ENCODE measurements at places on chromosomes 6 and 20.

DNA sequence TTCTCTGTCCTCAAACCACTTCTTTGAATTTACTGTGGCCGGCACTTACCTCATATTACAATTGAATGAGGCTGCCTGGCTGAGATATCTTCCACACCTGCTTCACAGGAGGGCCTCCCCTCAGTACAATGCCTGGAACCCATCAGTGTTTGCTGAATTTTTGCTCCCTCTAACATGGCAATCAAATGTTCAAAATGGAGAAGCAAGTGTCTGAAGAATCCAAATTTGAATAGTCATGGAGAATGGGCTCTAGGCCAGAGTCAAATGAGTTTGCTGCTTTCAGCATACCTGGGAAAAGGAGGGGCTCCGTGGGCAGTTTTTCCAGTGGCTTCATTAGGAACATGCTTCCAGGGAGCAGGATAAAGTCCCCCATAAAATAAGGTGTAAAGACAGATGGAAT, 564.8 kb downstream of the UTRN start:
- no peak for DNase-seq

GRCh38 chr20:50339466-50339901, 148.9 kb downstream of the CEBPB start:
- DNase-seq = no peak

GRCh38 chr6:144769142-144769541, 484.0 kb downstream of the UTRN start:
- no peak for DNase-seq

GRCh38 chr6:6723921-6724538, 135.5 kb downstream of the LY86 start:
- DNase-seq = no peak

DNA sequence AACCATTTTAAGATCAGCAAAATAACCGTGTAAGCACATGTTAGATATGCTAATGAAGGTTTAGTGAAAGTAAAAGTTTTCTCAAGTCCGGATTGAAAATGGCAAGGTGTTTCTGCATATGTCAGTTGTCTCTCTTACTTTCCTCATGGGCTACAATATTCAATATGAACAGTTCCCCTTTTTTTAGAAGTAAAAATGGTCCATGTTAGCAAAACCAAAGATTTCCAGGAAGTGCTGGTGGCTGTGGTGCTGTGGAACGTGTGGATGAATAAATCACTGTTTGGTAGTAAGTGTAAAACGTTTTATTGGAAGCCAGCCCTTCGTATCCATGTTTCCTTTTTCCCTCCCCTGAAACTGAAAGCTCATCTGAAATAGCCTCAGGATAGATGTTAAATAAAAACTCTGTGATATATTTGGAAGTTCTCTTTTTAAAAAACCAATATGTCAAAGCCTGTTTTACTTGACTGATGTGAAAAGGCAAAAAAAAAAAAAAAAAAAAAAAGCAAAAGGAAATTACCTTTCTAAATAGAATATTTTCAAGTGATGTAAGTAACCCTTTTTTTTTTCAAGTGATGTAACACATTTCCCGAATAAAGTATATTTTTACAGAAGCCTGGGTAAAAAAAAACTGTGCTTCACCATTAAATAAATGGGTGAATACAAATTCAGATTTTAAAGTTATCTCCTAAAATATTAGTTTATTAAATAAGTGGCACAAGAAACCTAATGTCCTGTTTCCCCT, 41.9 kb downstream of the PLEKHG1 start:
- no peak for DNase-seq

GRCh38 chr6:33983721-33984465, 162.0 kb downstream of the GRM4 start:
- no peak for DNase-seq

GRCh38 chr6:125444006-125444923, 142.5 kb upstream of the HDDC2 start:
- no peak for DNase-seq

DNA sequence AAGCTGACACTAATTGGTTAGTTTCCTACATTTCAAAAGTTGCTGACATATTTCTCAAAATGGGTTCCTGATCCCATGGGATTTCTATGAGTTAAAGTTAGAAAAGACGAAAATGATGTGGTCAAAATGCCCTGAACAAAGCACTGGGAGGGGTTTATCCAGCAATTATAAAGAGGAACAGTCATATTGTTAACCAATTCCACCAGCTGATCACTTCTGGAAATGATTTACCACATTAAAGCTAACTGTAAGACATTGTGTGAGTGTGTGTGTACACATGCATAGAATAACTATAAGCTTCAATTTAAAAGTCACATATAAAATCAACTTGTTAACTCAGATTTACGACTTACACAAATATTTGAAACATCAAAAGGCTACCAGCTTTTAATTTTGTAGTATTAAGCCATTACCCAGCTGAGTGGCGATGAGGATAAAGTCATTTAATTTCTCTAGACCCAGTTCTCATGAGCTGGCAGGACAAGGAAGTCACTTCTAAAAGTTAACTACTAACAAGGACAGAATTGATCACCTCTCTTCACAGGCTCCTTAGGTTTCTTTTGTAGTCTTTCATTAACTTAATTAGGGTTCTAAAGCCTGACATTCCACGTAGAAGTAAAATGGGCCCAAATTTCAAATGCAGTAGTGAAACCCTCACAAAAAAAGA, 40.4 kb downstream of the MAN1A1 start:
- no peak for DNase-seq

DNA sequence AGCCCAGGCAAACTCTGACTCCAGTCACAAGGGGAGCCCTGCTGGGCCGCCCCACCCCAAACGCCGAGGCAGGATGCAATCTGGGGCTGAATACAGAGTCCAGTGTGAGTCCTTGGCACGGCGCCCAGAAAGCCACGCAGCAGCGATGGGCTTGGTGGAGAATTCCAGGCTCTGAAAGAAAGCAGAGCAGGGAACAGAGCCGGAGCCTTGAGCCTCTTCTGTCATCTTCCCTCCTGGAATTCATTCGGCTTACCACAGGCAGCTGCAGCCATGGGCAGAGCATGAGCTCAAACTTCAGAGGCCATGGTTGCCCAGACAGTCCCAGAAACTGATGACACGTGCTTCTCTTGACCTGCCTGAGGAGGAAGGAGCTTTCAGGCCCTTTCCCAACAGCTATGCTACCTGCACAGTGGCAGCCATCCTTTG, 441.1 kb upstream of the JARID2 start:
- no peak for DNase-seq

DNA sequence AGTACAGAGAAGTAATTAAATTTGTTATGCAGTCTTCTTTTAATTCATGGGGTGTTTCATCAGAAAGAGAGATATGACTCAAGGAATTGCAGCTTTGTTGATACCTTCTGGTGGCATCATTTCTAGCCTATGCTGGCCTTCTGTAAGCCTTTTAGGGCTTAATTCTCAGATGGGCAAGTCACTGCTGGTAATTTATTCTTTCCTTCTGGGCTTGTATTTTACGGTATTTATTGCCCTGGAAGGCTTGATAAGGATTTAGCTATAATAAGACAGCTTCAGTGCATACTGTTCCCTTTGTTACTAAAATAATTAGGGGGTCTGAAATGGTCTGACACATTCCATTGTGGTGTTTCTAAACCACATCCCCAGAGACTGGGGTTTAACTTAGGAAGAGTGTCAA, 57.9 kb upstream of the EMILIN3 start:
- no peak for DNase-seq

DNA sequence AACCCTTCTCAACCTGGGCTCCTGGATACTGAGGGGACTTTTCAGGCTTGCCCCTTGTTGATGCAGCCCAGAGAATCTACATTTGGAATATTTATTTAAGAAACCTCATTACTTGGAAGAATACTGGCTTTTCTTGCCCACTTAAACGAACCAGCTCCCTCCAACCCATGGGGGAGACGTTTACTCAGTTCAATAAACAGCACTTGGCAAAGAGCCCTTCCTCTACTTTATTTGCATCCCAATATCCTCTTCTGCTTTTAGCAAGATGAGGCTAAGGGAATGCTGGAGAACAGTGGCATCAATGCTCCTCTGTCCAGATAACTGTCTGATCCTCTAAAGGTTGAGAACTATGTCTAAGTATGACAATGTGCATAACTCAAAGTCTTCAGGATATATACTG, 22.2 kb downstream of the PTPRK start:
- DNase-seq = no peak

- no peak for DNase-seq
These were observed 40.9 kb downstream of the OVOL2 start for GRCh38 chr20:18016772-18017171.

DNA sequence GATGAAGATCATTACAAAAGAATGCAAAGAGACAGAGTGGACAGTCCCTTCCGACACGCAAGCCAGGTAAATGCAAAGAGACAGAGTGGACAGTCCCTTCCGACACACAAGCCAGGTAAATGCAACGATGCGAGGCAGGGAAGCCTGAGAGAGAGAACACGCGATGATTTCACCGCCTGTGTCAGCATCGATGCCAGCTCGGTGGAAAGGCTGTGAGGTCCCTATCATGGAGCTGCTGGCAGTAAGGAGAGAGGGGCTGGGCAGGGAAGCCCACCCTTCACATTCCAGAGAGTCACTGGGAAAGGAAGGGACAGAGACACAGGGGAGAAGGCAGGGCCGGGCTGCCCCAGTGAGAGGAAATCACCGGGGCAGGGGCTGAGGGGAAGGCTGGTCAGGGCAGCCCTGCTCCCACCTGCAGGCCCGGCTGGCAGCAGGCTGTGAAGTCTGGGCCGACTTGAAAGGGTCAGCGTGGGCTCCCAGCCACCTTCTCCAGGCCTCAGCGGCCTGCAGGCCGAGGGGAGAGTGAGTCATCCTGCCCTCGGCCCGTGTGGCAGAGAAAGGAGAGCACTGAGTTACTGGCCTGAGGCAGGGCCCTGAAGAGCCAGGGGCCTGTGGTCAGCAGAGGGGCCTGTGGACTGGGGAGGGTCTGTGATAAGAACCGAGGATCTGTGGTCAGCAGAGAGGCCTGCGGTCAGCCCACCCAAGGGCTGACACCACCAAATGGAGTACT, 80.4 kb downstream of the DACT2 start:
- no peak for DNase-seq

GRCh38 chr6:167454003-167454402, 129.1 kb downstream of the TTLL2 start:
- DNase-seq = no peak

GRCh38 chr6:122025104-122025503, 374.3 kb upstream of the HSF2 start:
- DNase-seq = no peak

GRCh38 chr6:7992002-7992815, 72.0 kb downstream of the BLOC1S5 start:
- DNase-seq = peak; percentile 21

GRCh38 chr20:11761497-11761896, 156.2 kb upstream of the BTBD3 start:
- no peak for DNase-seq

DNA sequence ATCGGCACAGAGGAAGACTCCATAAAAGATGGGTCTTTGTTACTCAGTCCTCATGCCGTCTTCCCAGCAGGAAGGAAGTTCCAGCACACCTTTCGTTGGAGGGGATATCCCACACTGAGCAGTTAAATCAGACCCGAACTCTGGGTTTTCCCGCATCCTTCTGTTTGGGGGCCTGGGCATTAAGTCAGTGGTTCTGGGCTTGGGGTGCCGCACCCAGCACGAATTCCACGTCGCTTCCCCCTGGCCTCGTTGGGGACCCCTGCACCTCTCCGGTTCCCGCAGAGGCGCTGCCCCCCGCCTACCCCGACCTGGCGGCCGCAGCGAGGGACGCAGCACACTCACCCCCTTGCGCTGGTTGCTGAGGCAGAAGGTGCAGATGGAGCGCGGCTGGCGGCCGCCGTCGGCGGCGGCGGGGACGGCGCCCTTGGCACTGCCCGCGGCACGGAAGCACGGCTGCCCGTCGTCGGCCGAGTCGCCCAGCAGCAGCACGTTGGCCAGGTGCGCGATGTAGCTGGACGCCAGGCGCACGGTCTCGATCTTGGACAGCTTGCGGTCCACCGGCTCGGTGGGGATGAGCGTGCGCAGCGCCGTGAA, 641 bp downstream of the TCF15 start:
- no peak for DNase-seq

DNA sequence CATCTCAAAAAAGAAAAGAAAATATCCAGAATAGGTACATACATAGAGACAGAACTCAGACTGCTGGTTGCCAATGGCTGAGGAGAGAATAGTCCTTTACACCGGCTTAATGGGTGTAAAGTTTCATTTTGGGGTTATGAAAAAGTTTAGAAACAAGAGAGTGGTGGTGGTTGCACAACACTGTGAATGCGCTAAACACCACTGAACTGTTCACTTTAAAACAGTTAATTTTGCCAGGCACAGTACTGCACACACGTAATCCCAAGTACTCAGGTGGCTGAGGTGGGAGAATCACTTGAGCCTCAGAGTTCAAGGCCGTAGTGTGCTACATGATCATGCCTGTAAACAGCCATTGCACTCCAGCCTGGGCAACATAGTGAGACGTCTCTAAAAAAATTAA, 7.6 kb downstream of the ILRUN start:
- DNase-seq = no peak

DNA sequence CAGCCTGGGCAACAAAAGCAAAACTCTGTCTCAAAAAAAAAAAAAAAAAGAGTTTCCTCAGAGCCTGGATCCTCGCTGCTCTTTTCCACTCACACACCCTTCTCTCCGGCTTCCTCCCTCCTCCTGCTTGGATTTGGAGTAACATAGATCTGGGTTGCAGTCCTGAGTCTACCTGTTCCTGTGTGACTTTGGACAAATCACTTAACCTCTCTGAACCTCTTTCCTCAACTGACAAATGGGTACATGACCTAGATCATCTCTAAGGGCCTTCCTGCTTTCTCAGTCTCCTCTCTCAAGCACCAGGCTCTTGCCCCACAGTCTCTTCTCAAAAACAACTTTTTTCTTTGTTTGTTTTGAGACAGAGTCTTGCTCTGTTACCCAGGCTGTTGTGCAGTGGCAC, 5.6 kb upstream of the R3HDML start:
- DNase-seq = no peak

DNA sequence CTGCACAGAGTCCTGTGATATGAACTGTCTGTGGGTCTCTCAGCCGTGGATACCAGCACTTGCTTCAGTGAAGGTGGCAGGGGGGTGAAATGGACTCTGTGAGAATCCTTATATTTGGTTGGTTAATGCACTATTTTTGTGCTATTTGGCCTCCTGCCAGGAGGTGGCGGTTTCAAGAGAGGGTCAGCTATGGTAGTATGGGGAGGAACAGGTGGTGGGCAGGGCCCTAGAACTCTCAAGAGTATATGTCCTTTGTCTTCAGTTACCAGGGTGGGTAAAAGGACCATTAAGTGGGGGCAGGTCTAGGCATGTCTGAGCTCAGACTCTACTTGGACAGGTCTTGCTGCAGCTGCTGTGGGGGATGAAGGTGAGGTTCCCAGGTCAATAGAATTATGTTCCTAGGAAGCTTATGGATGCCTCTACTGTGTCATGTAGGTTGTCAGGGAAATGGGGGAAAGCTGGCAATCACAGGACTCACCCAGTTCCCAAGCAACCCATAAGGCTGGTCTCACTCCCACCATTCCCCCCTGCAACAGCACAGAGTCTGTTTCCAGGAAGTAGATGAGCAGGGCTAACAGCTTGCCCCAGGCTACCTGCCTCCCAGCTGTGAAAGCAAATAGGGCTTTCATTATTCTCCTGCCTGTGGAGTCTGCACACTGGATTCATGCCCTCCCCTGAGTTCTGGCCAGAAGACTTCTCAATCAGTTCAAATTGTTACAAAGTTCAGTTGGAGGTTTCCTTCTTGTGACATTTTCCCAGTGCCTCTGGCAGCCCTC, 56.8 kb upstream of the PHIP start:
- DNase-seq = no peak

- DNase-seq = no peak
These were observed 83.8 kb downstream of the IRF4 start for GRCh38 chr6:475314-475713.

GRCh38 chr20:49661560-49662329, 51.9 kb downstream of the B4GALT5 start:
- no peak for DNase-seq

All from NCI-H460 (cell line).